ENCODE measurements at places on chromosomes 2 and 18. TPM values are rescaled to one million over a fixed set of nuclear protein-coding genes. Genes with fewer than 3 reads are reported as not detected.

Gene LIMS4
- 0.98 TPM for polyA plus RNA-seq

Gene GRHL1
- polyA plus RNA-seq: 0.46 TPM

Gene AKAIN1
- not detected for polyA plus RNA-seq

Gene METTL5
- 74.9 TPM for polyA plus RNA-seq

- no peaks in the 10 kb centered on the region for H3K36me3 ChIP-seq
- no peaks in the 10 kb centered on the region for H3K27me3 ChIP-seq
- no peak for DNase-seq
- no peak overlapping the region for H3K4me3 ChIP-seq
- H3K4me1 ChIP-seq: no peaks in the 10 kb centered on the region
These were observed 46.5 kb upstream of the SESTD1 start for GRCh38 chr2:179311101-179311500.

DNA sequence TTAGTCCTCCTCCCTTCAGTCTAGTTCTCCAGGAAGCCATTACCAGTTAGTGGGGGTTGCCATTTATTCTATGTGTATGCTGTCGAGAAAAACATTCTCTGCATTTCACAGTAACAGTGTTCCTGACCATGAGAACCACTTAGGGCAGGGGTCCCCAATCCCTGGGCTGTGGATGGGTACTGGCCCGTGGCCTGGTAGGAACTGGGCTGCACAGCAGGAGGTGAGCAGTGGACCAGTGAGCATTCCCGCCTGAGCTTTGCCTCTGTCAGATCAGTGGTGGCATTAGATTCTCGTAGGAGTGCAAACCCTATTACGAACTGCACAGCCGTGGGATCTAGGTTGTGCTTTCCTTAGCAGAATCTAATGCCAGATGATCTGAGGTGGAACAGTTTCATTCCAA, 15.8 kb downstream of the ITGA4 start:
- DNase-seq: no peak
- no peaks in the 10 kb centered on the region for H3K36me3 ChIP-seq
- H3K4me3 ChIP-seq: no peak overlapping the region
- H3K4me1 ChIP-seq: no peaks in the 10 kb centered on the region

DNA sequence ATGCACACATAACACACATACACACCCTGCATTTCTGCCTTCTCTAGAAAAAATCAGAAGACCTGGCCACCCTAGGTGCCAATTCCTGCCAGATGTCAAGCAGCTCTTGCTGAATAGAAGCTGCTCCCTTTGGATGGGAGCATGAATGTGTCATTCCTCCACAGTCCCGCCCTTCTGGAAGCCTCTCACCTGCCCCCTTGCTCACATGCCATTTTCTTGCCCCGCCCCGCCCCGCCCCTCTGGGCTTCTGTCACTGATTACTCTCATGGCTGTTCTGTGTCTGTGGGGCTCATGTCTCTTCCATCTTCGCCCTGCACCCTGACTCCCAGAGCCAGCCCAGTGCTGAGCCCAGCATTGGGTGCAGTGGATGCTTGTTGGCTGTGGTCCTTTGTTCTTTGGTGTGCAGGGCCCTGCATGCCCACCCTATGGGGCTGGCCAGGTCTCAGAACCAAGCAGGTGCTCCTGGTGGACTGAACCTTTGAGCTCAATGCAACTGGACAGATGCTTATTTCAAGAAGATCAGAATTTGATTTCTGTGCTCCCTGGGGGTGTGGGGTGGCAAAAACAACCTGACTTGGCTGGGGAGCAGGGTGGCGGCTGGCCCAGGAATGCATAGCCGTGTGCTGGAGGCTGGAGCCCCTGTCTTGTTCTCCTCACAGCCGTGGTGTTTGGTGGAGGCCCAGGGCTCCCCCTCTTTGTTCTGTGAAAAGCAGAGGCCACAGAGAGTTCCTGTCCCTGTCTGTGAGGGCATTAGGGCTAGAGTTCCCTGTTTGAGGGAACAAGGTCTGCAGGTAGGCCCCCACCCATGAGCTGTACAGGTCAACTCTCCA, 140.6 kb upstream of the GLI2 start:
- H3K27ac ChIP-seq: no peak overlapping the region
- no peaks in the 10 kb centered on the region for H3K36me3 ChIP-seq
- DNase-seq: no peak
- H3K4me1 ChIP-seq: peaks cover 5% of the 10 kb centered on the region
- no peak overlapping the region for H3K4me3 ChIP-seq

DNA sequence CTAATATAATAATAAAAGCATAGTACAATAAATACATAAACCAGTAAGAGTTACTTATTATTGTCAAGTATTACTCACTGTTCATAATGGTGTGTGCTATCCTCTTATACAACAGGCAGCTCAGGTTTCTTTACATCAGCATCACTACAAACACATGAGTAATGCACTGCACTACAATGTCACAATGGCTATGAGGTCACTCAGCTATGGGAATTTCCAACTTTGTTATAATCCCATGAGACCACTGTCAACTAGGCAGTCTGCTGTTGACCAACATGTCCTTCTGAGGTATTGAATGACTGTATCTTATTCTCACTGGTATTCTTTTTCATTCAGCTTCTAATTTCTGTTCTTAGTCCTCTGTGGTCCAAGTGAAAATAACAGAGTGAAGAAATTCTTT, 250.4 kb upstream of the DSEL start:
- H3K36me3 ChIP-seq: no peaks in the 10 kb centered on the region
- H3K27me3 ChIP-seq: no peaks in the 10 kb centered on the region
- no peak overlapping the region for H3K4me3 ChIP-seq
- no peaks in the 10 kb centered on the region for H3K4me1 ChIP-seq
- DNase-seq: no peak

GRCh38 chr2:190792956-190793888, 87.4 kb upstream of the GLS start:
- no peak overlapping the region for H3K4me3 ChIP-seq
- no peak for DNase-seq
- H3K27me3 ChIP-seq: no peaks in the 10 kb centered on the region
- no peak overlapping the region for H3K27ac ChIP-seq
- H3K4me1 ChIP-seq: peaks cover 19% of the 10 kb centered on the region

DNA sequence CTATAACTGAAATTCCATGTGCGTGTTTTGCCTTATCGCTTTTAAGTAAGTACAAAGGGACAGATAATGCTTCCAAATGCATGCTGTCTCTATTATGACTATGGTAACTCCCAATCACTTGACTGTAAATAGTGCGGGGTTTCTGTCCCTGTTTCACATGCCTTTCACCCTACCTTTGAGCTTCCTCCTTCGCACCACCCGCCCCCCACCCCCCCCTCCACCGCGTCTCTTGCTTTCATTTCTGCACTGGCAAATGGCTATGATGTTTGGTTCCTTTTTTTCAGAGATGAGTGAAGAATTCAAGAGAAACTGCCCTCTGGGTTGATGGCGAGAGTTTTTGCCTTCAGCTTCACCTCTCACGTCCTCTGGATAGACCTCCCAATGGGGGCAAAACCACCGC, 25.0 kb upstream of the SPP2 start:
- H3K27ac ChIP-seq: no peak overlapping the region
- H3K27me3 ChIP-seq: peaks cover 15% of the 10 kb centered on the region
- peak overlapping the region; percentile 42 for H3K4me3 ChIP-seq

GRCh38 chr2:158740621-158741020, 54.5 kb upstream of the DAPL1 start:
- H3K36me3 ChIP-seq: no peaks in the 10 kb centered on the region
- no peak overlapping the region for H3K27ac ChIP-seq
- DNase-seq: no peak
